ENCODE measurements at places on chromosomes 2 and 18. TPM values are rescaled to one million over a fixed set of nuclear protein-coding genes. Genes with fewer than 3 reads are reported as not detected.
A peak's percentile ranks its signal among the peaks of the same experiment; 100 is the strongest.

DNA sequence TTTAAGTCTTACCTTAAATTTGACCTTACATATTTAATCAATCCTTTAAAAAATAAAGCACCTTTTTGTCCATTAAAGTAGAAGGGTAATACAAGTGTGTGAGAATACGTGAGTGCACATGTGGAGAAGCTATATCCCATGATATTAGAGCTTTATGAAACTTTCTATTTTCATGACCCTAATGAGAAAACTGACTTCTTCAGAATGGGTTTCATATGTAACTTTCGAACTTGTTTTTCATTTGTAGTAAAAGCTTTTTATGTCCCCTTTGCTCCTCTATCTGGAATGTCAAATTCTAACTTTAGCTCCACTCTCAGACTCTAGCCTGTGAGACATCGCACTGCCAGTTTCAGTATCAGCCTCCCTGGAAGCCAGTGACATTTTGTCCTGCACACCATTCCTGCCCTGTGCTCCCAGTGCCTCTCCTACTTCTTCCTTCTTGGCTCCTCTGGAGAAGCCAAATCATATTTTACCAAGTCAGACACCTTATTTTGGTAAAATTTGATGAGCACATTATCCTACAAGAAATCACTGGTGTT, 42.0 kb downstream of the MAPRE2 start:
- no peak for DNase-seq

- peak; percentile 50 for DNase-seq
These were observed 127.9 kb downstream of the EVA1A start for GRCh38 chr2:75432761-75433361.

GRCh38 chr2:128682729-128683284, 364.1 kb upstream of the HS6ST1 start:
- no peak for DNase-seq

DNA sequence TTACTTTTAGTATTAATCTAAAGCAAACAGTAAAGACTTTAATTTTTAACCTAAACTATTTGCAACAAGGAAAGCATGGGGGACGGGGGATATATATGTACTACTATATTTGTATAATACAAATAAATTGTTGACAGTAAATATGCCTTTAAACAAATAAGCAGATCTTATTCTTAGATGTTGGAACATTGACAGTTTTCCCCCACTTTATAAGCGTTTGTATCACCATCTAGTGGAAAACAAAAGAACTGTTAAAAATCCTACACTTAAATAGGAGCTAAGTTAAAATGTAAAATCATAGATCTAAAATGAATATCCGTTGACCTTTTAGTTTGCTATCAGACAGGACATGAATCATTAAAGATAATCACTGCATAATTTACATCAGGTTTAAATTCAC, 50.0 kb downstream of the RBBP8 start:
- DNase-seq = no peak

The ZNF385B gene
- total RNA-seq = 10.9 TPM

DNA sequence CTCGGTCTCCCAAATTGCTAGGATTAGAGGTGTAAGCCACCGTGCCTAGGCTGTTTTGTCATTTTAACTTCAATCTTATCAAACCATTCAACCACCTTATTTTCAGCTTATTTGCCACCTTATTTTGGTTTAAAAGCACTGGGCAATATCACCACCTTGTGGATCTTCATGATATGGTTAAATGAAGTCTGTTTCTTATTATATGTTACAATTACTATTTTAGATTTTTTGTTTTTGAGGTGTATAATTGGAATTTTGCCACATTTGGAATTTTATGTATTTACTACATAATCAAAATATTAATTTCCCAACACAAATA, 43.8 kb upstream of the SCN9A start:
- no peak for DNase-seq

The PKP4 gene
- total RNA-seq = 243 TPM

DNA sequence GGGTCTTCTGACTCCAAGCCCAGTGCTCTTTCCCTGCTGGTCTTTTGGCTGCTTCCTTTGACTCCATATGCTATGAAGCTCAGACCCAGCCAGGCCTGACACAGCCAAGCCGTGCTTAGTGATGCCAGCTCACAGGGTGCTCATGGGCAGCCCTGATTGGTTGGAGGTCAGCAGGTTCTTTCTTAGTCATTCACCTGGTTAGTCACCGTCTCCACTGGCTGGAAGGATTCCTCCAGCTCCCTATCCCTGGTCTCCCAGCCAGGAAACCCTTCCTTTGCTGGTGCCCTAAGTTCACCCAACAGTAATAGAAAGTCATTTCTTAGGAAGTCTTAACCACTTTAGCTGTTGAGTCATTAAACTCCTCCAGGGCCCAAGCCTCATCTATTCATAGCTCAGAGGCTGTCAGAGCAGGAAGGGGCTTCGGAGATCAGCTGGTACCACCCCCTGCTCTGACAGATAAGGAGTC, 3.9 kb downstream of the KCNK3 start:
- no peak for DNase-seq
